ENCODE measurements at places on chromosomes 6 and 20.

GRCh38 chr6:149864578-149865535 lies 698 bp upstream of the LRP11 start:
- DNase-seq = peak; percentile 80

DNA sequence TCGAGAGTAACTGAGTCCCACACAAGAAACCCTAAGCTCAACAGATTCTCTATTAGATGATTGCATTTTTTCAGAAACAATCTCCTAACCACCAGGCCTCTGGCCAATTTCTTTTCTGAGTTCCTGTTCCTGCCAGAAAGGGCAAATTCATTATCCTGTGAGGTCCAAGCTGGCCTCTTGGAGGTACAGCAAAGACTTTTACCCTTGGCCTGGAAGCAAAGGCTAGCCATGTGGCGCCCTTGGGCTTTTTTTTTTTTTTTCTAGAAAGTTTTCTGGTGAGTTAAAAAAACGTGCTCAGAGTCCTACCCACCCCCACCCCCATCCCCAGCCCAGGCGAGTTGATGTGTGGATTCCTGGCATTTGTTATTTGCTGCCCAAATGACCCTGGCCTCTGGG lies 59.0 kb upstream of the EEF1A1 start:
- DNase-seq = peak; percentile 89

- DNase-seq = peak; percentile 84
Measured at GRCh38 chr20:31593221-31594001, 11.7 kb upstream of the ID1 start.

DNA sequence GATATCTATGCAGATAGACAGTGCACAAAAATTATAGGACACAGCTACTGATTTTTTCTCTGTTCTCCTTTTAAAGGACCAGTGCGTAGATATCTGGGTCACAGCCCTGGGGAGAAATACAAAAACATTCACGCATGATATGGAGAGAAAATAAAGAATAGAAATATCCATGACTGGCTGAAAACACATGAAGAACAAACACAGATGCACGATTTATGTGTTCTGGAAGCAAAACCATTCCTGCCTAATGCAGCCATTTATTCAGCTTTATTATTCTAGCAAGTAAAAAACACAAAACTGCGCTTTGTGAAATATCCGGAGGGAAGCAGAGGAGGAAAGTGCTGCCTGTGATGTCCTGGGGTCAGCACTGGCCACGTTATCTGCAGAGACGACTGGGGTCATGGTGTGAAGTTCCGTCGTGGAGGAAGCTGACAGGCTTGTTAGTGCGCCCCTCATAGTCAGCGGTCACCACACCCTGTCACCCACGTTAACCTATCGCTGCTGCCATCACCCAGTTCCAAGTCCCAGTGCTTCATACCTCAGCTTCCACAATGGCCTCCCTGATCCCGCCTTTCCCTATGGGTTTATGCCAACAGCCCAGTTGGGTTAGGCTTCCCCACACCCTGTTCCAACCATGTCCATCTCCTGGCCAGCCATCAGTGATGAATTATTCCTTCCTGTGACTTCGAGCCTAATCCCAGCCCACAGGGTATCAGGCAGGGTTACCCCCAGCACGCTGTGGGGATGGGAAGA lies 86.6 kb upstream of the RPS6KA2 start:
- DNase-seq = no peak

- DNase-seq = no peak
Measured at GRCh38 chr6:13800615-13801014, 13.7 kb downstream of the MCUR1 start.

- no peak for DNase-seq
Measured at GRCh38 chr20:54201268-54201846, 6.5 kb upstream of the PFDN4 start.

GRCh38 chr6:21381331-21381963 lies 212.1 kb upstream of the SOX4 start:
- no peak for DNase-seq

DNA sequence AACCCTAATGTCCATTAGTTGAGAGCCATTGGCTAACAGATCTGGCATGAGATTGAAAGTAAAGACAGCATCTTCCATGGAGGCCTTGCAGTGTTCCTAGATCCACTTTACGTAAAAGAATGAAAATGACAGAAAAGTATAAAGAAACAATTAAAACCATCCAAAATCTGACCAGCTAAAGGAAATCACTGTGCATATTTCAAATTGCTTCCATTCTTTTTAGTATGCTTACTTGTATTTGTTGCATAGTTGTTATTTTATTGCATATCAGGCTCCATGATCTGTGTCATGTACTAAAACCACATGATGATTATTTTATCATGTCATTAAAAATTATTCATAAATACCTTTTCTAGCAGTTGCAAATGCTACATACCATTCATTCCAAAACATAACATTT lies 67.9 kb downstream of the GCLC start:
- DNase-seq = no peak

DNA sequence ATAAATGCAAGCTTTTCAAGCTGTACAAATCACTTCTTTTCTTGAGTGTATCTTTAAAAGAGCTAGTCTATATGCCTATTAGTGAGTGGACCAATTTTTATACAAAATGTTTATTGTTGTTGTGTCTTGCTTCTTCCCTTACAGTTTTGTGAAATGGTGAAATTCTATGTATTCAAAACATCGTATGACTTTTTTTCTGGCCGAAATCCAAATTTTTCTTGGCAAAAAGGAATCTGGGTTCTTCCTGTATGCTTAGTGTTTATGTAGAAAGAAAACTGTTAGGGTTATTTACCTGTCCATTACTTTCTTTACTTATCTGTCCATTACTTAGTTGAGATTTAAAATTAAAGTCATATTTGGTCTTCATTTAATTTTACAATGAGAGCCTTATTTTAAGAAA lies 153.9 kb downstream of the MMS22L start:
- DNase-seq = no peak

- DNase-seq = no peak
Measured at GRCh38 chr6:105051941-105052471, 95.1 kb downstream of the LIN28B start.
